ENCODE measurements at places on chromosomes 12 and 14. TPM values are rescaled to one million over a fixed set of nuclear protein-coding genes. Genes with fewer than 3 reads are reported as not detected.

LACRT gene
- not detected for total RNA-seq

GALNT8 gene
- total RNA-seq = not detected

KRT3 gene
- 0.03 TPM for total RNA-seq

OLR1 gene
- 0.73 TPM for total RNA-seq

PTHLH gene
- 13.2 TPM for total RNA-seq

LRP6 gene
- 9.4 TPM for total RNA-seq

PKP2 gene
- 7.9 TPM for total RNA-seq

OR4E2 gene
- not detected for total RNA-seq

MDM1 gene
- 7.7 TPM for total RNA-seq

KRT75 gene
- 0.08 TPM for total RNA-seq

DACT1 gene
- 0.43 TPM for total RNA-seq

ARHGAP9 gene
- total RNA-seq = 0.17 TPM

GSG1 gene
- 1.0 TPM for total RNA-seq

CAPZA3 gene
- not detected for total RNA-seq

FOXG1 gene
- 0.20 TPM for total RNA-seq

PPTC7 gene
- 31.5 TPM for total RNA-seq

TAS2R10 gene
- 0.08 TPM for total RNA-seq

ANO4 gene
- 0.07 TPM for total RNA-seq

CLEC9A gene
- total RNA-seq = not detected

CLEC4C gene
- not detected for total RNA-seq

TAS2R42 gene
- total RNA-seq = not detected

TPI1 gene
- 1,586 TPM for total RNA-seq

EXOC3L4 gene
- total RNA-seq = 1.7 TPM

WDHD1 gene
- 13.7 TPM for total RNA-seq

FGD4 gene
- total RNA-seq = 19.7 TPM

A2M gene
- total RNA-seq = not detected

RPL10L gene
- total RNA-seq = not detected

OR4K2 gene
- not detected for total RNA-seq

SCNN1A gene
- total RNA-seq = 25.5 TPM

MUCL1 gene
- total RNA-seq = not detected

KIF26A gene
- 3.9 TPM for total RNA-seq

PXN gene
- total RNA-seq = 194 TPM

TAS2R13 gene
- total RNA-seq = not detected

CCDC85C gene
- 37.3 TPM for total RNA-seq

EML5 gene
- 0.40 TPM for total RNA-seq

ANKRD33 gene
- not detected for total RNA-seq

ZNF891 gene
- 0.37 TPM for total RNA-seq

ADGRD1 gene
- 0.55 TPM for total RNA-seq

OTX2 gene
- total RNA-seq = not detected
